ENCODE measurements at places on chromosomes 7 and 10. TPM values are rescaled to one million over a fixed set of nuclear protein-coding genes. Genes with fewer than 3 reads are reported as not detected.

Gene IDI2
- total RNA-seq = not detected

Gene MAP3K8
- total RNA-seq = 0.27 TPM

Gene EVX1
- total RNA-seq = not detected

Gene EBF3
- total RNA-seq = 16.1 TPM

Gene ZNF804B
- total RNA-seq = not detected

Gene CNTNAP2
- total RNA-seq = 0.69 TPM

Gene CALY
- not detected for total RNA-seq

Gene ASB15
- total RNA-seq = not detected

Gene SLC16A9
- 0.87 TPM for total RNA-seq

Gene PAX4
- not detected for total RNA-seq

All from A375 (cell line).